ENCODE measurements at places on chromosomes 6 and 20.

DNA sequence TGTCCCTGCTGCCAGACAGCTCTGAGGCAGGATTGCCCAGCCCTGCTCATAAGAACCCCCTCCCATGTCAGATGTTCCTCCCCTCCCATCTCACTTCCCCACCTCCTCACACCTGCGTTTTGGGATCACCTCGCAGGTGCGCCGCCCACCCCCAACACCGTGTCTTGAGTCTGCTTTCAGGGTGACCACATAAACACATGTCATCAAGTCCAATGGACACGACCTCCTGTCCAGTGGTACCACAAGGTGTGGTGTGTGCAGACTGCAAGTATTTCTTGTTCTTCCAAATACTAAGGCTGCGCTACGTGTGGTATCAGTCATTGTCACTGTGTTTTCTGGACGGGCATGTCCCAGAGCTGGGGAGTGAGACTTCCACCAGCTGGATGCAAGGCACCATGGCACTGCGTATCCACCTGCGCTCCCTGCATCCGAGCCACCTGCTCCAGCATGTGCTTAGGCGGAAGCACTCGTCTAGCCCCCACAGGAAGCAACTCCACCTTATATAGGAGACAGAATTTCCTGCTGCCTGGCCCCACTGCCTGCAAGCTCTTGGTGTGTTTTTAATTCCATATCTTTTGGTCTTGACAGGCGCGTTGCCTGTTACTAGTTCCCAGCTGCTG is 119.7 kb upstream of the NXT1 start:
- DNase-seq = no peak

- DNase-seq = no peak
Observed at GRCh38 chr6:157721426-157721825, 101.6 kb upstream of the SNX9 start.

DNA sequence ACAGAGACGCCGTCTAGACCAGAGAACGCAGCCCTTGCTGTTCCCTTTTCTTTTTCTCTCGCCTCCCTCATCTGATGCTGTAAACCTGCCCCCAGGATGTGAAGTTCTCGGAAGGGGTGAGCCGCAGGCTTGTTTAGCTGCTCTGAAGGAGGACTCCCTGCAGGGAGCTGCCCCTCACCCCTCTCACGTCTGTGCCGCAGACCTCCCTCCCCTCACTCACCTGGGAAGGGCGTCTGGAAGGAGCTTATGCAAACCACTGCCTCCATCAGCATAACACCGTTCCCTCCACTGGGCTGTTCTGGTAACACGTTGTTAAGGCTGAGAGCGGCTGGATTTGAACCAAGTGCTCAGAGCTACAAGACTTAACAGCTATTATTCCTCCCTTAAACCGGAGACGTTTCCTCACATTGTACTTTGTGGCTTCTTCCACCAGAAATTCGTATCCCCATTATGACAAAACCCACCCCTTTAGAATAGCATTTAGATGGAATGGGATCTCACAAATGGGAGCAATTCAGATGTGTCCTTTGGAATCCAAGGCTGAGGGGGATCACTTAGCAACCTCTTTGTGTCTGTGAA is 99.8 kb downstream of the SMOC2 start:
- no peak for DNase-seq

- DNase-seq = no peak
Observed at GRCh38 chr6:167985911-167986595, 11.4 kb upstream of the KIF25 start.

DNA sequence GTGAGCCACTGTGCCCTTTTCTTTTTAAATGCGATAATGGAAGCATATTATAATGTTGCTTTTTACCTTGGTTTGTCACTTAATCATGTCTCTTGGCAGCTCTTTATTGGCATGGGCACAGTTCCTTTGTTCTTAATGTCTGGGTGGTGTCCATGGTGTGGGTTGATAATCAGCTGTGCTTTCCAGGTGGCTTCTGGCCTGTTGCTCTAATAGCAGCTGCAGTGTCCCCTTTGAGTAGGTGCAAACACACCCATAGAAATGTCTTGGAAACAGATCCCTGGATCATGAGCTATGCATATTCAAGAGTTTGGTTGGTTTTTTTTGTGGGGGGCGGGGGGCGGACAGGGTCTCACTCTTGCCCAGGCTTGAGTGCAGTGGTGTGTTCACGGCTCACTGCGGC is 29.9 kb downstream of the EFCAB8 start:
- no peak for DNase-seq

- DNase-seq = no peak
Observed at GRCh38 chr20:38551056-38551626, 29.9 kb upstream of the ADIG start.
